NCI-H1417 treated with DMSO at 0.1 percent for 48 hours (cell line): ENCODE measurements at places on chromosomes 4 and X.

GRCh38 chr4:41213625-41214135, 662 bp downstream of the APBB2 start:
- DNase-seq, result no peak

- DNase-seq, result no peak
These were observed 14.4 kb upstream of the NMU start for GRCh38 chr4:55650483-55650882.

DNA sequence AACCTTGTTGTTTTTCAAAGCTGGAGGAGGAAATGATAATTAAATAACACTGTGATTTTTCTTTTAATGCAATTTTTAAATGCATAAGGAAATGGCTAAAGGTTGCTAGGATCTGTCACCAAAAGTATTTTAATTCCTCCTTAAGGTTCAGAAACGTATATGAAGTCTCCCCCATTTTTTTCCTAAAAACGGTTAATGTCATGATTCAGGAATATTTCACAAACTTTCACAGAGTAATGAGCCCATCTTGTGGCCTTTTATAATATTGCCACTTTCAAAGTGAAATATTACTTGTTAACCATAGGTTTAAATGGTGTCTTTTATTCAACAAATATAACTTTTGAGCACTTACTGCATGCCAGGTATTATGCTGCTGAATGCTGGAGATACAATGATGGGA, 99.5 kb upstream of the USP38 start:
- DNase-seq, result no peak

- no peak for DNase-seq
These were observed 140.2 kb upstream of the KLF3 start for GRCh38 chr4:38523524-38524448.

DNA sequence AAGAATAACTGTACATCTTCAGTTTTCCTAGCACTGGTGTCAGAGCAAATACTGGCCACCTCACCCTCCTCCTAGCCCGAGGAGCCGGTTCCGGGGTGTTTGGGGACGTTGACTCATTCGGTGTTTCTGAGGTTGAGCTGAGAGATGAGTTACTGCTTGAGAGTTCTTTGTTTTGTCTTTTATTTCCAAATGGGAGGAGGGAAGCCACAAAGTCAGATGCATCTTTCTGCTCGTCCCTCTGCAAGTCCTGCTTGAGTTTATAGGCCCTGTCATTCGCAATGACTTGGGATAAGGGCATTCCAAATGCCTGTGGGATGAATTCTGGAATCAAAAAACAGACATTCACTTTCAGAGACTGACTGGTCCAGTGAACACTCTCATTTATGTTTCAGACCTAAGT, 77.5 kb downstream of the HCCS start:
- no peak for DNase-seq

DNA sequence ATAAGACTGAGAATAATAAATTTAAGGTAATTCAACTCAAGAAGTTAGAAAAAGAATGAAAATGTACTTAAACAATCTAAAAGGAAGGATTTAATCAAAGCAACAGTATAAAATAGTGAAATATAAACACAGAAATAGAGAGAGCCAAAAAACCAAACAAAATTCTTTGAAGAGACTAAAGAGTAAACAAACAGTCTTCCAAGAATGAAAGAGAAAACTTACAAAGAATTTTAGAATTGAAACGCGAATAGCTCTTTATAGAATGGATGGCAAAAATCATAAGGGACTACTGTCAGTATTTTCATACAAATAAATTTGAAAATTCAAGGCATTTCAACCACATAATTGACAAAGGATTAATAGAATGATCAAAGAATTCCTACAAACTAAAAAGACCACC, 41.7 kb downstream of the VEGFC start:
- DNase-seq, result no peak

DNA sequence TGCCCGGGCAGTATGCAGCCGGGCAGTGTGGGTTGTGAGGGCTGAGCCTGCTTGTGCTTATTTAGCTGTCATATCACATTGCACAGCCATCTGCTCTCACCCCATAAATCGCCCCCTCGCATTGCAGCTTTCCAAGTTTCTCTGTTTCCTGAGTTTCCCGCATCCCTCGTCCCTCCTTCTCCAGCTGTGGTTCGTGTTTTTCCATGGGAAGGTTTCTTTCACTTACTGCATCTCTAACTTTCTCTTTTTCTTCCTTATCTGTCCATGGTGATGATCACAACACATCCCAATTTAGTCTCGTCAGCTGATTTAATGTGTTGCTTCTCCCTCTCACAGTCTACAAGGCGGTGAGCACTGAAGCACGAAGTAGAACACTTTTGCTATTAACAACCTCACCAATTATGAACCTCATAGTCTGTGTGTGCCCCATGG, 118.1 kb downstream of the ENPP6 start:
- DNase-seq, result no peak

DNA sequence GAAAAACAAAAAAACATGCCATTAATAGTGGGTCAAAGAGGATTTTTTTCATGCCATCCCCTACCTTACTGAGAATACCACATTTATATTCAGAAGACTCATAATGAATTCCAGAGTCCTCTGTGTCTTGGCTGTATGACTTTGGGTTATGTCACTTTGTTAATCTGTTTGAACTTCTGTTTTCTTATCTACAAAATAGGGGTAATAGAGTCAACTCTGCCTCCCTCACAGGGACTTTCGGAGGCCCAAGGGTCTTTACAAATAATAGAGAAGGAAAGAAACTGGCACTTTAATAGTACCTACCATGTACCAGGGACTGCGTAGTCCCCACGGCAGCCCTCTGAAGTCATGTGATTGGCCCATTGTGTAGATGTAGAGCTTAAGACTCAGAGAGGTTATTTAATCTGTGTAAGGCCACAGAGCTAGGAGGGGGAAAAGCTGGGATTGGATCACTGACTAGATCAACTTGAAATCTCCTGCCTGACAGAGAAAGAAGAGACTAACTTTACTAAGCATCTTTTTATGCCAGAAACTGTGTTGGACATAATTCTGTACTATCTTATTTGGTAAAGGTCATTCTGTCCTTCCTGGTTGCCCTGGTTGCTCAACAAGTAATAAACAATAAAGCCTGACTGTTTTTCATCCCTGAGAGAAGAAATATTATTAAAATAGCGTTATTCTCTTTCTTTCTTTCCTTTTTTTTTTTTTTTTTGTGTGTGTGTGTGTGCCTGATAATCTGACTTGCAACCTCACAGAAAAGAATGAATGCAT, 59.6 kb downstream of the NFKB1 start:
- no peak for DNase-seq

GRCh38 chrX:38817004-38817703, 15.9 kb downstream of the MID1IP1 start:
- DNase-seq, result no peak

DNA sequence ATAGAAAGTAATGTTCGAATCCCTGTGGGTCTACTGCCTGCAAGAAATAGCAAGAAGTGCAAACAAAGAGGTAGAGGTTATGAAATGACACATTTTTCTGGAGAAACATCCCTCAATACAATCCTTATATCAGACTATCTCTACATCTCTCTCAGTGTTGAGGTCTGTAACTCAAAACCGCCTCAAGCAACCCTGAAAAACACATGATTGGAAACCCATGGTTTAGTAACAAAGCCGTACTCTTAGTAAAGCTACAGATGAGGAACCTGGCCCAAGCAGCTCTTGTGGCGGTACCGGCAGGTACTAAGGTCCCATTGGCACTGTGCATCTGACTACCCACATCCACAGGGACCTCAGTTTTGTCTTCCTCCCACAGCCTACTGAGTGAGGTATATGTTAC, 53.9 kb downstream of the IRF2 start:
- DNase-seq, result no peak

GRCh38 chr4:112517911-112518310, 1.9 kb upstream of the NEUROG2 start:
- DNase-seq, result no peak

DNA sequence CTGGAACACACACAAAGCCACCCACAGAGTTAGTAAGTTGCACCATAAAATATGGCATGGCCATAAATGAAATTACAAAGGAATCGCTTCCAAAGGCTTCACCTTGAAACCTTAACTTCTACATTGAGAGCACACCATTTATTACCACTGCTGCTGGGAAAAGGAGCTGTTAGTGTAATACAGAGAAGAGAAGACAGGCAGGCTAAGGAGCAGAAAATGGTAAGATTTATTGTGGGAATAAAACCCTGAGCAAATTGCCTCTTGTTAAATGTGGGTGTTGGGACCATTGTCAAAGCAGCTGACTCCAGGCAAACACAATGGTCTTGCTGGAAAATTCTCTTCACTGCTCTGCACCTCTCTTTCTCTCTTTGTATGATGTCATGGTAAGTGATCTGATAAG, 79.2 kb upstream of the NHS start:
- no peak for DNase-seq
